ENCODE measurements at places on chromosomes 5 and 9. TPM values are rescaled to one million over a fixed set of nuclear protein-coding genes. Genes with fewer than 3 reads are reported as not detected.

GRCh38 chr9:134957165-134957944 is 39.6 kb upstream of the FCN1 start:
- DNase-seq, result no peak

DNA sequence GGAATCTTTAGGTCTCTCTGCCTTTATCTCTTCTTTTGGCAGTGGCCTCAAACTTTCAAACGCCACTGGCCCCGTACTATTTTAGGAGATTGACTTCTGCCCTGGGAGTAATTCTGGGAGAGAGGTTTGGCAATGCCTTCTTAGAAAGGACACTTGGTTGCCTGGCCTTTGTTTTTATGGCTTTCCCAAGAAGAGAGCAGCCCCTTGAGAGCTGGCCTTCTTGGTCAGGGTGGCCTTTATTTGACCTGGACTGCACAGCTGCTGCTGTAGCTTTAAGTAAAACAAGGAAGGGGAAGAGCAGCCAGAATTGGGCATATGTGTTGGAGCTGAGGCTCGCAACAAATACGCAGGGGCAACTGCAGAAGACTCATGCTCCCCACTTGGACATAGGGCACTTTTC is 60.8 kb downstream of the PTPN3 start:
- no peak for DNase-seq

GRCh38 chr5:144583541-144584449 is 413.1 kb downstream of the KCTD16 start:
- DNase-seq, result no peak

GRCh38 chr5:131254741-131255140 is 9.1 kb upstream of the CDC42SE2 start:
- DNase-seq, result no peak

- no peak for DNase-seq
These were observed 7.1 kb downstream of the SPRY4 start for GRCh38 chr5:142317753-142318152.

DNA sequence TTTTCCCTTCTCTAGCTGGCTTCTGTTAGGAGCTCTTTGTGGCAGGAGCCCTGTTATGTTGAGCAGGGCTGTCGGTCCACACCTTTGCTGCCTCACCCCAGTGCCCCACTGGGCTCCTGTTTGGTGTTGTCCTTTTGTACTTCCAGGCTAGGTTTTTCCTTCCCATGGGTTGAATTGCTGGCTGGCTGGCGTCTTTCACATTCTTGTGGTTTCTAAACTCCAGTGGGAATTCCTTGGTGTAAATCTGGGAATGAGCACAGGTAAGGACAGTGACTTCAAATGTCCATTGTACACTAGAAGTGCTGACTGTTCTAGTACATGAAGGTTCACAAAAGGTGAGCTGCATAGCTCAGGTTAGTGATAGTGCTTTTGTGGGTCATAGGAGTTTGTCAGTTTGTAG is 30.4 kb downstream of the RASGRF2 start:
- DNase-seq, result no peak

DNA sequence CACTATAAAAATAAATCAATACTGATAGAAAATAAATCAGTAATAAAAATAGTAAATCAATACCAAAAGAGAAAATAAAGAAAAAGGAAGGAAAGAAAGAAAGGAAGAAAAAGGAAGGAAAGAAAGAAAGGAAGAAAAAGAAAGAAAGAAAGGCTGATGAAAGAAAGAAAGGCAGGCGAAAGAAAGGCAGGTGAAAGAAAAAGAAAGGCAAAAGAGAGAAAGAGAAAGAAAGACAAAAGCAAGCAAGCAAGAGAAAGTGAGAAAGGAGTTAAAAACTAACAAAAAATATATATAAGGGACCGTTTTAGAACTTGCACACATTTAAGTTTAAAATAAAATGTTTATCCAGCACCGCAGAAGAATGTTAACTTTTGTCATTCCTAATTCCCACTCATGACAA is 116.0 kb downstream of the SVEP1 start:
- DNase-seq, result no peak

Gene TBC1D9B
- polyA plus RNA-seq, result 68.1 TPM

DNA sequence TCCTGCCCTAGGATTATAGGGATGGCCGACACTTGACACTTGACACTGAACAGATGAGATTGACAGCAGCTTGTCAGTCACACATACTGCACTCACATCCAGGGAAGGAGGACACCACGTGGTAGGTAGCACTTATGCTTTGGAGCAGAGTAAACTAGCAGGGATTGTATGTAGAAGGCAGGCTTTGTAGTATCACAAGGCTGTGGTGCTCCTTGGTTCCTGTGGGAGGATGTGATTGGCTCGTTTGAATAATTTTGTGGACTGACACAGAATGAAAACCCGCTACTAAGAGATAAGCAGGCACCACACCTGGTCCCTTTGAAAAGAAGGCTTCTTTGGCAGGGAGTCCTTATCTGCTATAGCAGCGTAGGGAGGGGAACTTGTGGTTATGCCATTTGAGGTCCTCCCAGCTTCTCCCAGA is 63.6 kb upstream of the IL12B start:
- DNase-seq, result no peak

Gene STKLD1
- polyA plus RNA-seq, result 1.2 TPM

- peak; percentile 55 for DNase-seq
These were observed 7.8 kb downstream of the PDE8B start for GRCh38 chr5:77218263-77218662.

- DNase-seq, result no peak
These were observed 40.9 kb downstream of the NACC2 start for GRCh38 chr9:136054146-136054545.

DNA sequence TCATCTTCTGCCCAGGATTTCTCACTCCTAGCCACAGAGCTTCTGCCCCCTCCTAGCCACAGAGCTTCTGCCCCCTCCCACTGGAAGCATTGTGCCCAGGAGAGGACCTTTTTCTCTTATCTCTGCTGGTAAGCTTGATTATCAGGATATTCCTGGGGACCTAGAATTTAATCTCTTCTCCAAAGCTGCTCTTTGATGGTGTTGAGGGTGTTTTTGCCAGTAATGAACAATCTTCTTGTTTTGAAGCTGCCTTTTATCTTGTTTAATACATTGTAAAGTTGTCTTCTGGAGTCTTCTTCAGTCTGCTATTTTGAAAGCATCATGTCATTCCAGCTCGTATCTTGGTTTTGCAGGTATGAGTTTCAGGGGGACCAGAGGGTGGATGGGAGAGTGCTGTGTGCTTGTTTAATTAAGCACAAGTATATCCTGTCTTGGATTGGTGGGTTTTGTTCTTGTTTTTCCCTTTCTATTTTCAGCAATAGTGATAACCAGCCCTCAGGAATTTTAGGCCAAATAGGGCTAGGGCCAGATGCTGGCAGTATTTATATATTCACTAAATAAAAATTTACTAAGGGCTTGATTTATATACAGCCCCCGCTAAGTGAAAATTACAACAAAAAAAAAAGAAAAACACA is 214.0 kb upstream of the DMRT1 start:
- DNase-seq, result no peak

DNA sequence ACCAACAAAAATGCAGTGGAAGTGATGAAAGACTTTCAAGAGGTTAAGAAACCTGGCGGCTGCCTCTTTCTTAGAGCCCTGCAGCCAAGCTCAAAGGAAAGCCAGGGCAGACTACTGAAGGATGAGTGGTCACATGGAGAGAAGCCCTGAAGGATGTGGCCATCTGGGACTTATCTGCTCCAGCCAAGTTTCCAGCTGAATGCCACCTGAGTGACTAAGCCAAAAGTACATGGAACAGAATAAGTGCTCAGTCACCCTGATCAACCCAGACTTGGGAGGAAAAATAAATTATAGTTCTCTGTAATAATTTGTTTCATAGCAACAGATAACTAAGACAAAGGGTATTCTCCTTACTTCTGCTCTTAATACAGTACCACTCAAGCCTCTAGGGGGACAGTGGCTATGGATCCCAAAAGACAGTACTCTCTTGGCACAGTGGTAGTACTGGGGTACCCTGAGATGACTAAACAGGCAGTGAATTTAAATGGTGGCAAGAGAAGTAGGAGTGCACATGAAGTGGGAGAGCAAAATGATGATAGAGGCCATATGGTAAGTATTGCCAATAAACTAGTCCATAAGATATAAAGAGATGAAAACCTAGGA is 182.3 kb downstream of the ELAVL2 start:
- no peak for DNase-seq

GRCh38 chr9:136075881-136076678 is 19.0 kb downstream of the NACC2 start:
- DNase-seq, result no peak

- DNase-seq, result no peak
These were observed 38.4 kb downstream of the AGTPBP1 start for GRCh38 chr9:85703398-85703797.

Gene GMCL2
- not detected for polyA plus RNA-seq
